ENCODE measurements at places on chromosomes 2 and 18.

DNA sequence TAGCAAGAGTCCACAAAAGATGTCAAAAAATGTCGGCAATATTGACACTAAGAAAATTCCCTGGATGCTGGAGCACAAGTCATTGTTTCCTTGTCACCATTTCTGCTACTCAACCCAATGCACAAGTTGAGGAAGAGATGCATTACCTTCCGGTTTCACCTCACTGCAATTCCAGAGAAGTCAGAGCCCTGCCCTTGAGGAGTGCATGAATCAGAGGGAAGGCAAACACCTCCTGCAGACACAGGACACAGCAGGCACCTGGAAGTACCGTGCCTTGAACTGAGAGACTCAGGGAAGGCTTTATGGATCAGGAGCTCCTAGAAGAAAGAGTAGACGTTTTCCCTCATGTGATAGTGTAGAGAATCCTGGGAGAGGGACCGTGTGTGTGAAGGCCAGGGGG lies 62.7 kb upstream of the ARL4C start:
- no peak for DNase-seq

DNA sequence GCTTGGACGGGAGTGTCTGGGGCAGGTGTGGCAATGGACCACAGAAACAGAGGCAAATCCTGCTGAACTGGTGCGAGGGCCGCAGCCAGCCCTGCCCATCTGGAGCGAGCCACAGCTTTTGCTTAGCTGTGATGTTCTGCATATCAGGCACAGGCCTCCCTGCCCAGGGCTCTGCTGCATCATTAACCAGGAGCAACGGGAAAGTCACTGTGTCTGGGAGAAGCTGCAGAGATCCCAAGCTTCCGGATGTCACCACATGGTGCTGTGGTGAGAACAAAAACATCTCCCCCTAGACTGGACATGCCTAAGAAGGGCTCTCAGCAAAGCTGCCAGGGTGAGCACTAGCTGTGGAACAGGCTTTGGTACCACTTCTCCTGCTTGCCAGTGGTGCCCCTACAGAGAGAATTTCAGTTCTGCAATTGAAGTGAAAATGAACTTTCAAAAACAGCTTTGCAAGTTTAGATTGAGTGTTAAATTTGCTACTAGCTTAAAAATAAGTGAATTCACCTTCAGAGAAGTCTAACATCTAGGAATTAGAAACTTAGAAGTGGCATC lies 172.9 kb upstream of the MYT1L start:
- no peak for DNase-seq

DNA sequence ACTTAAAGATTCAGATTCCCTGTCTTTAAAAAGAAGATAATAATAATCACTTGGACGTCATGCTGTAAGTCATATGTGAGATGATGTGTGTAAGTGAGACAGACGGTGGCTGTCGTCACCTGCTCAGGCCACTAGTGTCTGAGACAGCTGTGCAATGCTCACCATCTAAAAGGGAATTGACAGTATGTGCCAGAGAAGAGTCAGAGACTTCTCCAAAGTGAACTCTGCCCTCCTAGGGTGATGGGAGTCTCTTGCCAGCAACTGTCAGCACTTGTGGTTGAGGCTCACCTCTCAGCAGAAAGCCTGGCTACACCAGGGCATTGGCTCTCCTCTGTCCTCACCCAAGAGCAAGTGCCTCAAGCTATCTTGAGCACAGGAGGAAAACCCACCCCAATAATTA lies 131.6 kb upstream of the DNAJC10 start:
- no peak for DNase-seq

GRCh38 chr2:10208736-10209135 lies 86.2 kb downstream of the RRM2 start:
- peak; percentile 60 for DNase-seq

GRCh38 chr2:223537651-223538601 lies 64.2 kb downstream of the SCG2 start:
- peak; percentile 51 for DNase-seq

DNA sequence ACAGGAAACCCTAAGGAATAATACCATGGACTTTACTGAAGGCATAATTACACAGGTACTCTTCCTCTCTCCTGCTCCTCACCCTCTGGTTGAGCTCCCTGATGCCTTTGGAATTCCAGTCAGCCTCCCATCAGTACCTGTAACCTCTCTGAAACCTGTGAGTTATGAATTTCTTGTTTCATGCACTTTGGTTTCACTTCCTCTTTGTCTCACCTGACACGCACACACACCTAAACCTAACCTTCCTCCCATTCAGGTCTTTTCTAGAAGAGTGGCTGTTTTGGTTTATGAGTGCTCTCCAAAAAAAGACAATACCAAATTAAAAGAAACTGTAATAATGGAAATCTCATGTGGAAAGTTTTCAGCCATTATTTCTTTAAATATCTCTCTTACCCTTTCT lies 451.3 kb upstream of the VWC2L start:
- DNase-seq, result no peak

- no peak for DNase-seq
Measured at GRCh38 chr18:63138436-63139340, 180.9 kb downstream of the BCL2 start.

GRCh38 chr18:34643989-34644388 lies 66.1 kb upstream of the DTNA start:
- DNase-seq, result no peak

GRCh38 chr2:127516041-127516762 lies 10.1 kb downstream of the IWS1 start:
- no peak for DNase-seq

DNA sequence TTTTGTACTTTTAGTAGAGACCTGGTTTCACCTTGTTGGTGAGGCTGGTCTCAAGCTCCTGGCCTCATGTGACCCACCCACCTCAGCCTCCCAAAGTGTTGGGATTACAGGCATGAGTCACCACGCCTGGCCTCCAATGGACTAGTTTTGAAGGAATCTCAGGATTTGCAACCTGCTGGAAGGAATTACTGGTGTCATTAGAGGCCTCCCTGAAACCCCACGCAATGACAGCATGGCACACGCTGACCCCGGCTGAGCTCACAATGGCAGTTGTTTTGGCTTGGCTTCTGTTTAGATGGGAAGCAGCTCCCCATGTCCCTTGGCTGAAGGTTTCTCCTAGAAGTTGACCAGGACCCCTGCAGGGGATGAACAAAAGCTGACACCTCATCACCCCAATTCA lies 23.1 kb upstream of the COPS8 start:
- DNase-seq, result no peak

GRCh38 chr2:203897544-203897943 lies 30.0 kb downstream of the CTLA4 start:
- no peak for DNase-seq

- DNase-seq, result no peak
Measured at GRCh38 chr2:128686497-128686859, 367.8 kb upstream of the HS6ST1 start.

GRCh38 chr2:101991721-101992145 lies at the start of gene IL1R2:
TSS of gene IL1R2 (plus strand) at chr2:101991960. CDS start at chr2:102008576, 16,616 bp downstream.
- no peak for DNase-seq

DNA sequence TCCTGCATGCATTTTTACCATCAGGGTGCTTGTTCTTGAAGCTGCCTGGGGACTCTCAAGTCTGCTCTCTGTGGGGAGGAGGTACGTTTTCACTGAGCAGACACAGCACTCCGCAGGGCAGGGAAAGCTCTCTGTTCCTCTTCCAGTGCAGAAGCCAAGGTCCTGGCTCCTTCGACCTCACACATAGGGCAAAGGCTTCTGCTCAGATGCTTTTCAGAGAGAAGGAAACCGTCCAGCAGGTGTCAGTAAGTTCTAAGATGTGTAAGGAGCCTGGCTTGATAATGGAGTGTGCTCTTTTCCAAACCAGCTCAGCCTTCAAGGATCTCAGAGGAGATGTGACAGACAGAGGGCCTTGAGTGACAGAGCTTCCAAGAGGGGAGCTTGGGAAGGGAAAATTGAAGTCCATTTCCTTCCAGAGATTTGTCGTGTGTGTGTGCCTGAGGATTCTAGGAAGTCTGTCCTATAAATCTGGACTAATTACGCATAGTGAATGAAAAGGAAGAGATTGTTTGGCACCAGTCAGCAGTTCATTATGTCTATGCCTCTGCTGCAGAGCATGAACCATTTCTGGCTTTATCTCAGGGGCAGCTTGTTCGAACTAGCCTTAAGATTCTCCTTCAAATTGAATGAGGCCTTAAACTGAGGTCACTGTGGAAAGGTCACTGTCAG lies 67.3 kb upstream of the UPP2 start:
- DNase-seq, result peak; percentile 51

DNA sequence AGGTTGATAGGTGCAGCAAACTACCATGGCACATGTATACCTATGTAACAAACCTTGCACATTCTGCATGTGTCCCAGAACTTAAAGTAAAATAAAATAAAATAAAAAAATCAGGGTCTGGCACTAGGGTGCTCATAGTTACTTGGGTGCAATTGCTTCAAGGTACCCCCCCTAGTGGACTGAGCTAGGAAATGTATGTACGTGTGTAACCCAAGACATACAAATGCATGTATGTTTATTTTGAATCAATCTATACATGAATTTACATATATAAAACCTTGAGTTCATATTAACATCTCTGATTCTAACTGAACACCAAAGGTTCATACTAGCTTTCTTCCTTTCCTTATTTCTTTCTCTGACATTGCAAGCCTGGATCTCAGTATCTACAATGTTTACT lies 51.5 kb downstream of the USP37 start:
- DNase-seq, result no peak

GRCh38 chr2:179125404-179125803 lies 75.5 kb upstream of the CCDC141 start:
- no peak for DNase-seq

- no peak for DNase-seq
Measured at GRCh38 chr2:213443921-213444320, 159.7 kb downstream of the SPAG16 start.

- DNase-seq, result peak; percentile 33
Measured at GRCh38 chr2:8502316-8502715, 179.5 kb upstream of the ID2 start.

DNA sequence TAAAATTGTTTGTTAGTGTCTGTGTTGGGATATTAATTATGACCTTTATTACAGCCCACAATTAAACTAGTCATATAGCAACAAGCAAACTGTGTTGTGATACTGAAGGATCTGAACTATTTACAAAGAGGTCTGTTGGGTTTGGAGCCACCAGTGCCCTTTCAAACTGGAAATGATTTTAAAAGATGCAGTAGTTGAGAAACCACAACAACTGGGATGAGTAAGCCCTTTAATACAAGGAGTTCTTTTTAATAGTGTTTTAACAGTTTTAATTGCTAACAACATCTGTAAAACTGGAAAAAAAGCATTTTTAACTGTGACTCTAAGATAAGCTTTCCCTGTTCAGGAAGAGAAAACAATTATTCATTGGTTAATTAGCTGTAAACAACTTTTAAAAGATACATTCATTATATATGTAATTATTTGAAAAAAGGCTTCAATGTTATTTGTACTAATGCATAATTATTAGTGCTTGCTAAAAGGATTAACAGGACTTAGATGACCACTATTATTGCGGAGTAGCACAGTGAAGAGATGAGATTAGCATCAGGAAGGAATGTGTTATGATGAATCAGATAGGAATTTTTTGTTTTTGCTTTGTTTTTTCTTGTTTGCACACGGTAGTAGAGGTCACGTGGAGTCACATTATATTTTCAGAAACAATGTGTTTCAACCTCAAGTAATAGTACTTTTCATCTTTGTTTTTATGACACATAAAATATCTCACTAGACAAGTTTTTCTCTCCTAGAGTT lies 392.7 kb upstream of the FANCL start:
- DNase-seq, result no peak

DNA sequence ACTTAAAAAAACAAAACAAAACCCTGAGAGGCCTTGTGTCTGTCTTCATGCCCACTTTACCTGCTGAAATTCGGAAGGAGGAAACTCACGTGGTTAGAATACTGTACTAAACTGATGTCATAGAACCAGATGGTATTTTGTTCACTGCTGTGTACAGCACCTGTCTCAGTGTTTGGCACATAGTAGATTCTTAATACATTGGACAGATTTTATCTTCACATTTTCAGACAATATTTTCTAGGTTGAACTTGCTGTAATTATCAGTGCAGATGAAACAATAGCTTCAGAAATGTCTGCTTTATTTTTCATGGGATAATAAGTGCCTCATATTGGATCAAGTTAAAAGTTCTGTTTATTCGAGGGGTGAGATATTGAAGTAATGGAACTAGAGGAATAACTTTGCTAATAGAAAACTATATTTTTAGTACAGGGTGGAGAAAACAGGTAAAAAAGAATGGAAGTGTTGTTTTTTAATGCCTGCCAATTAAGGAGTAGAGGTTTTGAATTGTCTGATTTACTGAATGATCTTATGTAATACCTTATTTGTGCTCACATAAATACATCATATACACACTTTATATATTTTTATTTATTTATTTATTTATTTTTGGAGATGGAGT lies 23.7 kb downstream of the DDX1 start:
- no peak for DNase-seq

DNA sequence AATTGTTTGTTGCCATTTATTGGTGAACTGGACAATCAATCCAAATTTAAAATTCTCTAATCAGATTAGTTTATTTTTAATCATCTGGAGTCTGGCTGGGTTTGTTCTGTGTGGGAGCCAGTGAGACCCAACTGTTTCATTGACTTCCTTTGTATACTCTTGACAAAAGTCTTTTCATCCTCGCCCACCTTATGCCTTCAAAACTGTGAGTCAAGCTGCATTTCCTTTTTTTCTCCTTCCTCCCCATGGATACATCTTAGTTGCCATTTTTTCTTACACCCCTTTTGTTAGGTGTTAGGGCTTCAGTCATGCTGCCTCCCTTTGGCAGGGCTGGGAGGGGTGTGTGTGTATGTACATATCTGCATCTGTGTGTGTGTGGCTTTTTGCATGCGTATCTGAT lies 117.6 kb downstream of the PRKCE start:
- DNase-seq, result no peak

DNA sequence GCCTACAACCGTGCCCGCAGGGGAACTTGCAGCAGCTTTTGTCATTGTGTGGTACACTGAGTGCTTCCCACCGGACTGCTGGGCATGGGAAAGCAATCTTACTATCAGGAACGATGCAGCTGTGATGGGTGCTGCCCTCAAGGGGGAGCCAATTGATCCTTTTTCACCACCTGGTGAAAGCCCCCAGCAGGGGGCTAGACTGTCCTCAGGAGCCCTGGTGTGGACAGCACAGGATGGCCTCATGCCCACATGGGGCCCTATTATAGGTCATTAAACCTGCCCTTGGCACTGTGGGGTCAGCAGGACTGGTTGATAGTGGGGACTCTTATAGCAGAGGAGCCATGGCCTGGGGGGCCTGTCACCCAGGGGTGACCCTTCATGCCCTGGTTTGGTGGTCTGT lies 172.2 kb downstream of the GLI2 start:
- DNase-seq, result no peak

- DNase-seq, result no peak
Measured at GRCh38 chr2:72712304-72712703, 113.5 kb downstream of the EXOC6B start.

DNA sequence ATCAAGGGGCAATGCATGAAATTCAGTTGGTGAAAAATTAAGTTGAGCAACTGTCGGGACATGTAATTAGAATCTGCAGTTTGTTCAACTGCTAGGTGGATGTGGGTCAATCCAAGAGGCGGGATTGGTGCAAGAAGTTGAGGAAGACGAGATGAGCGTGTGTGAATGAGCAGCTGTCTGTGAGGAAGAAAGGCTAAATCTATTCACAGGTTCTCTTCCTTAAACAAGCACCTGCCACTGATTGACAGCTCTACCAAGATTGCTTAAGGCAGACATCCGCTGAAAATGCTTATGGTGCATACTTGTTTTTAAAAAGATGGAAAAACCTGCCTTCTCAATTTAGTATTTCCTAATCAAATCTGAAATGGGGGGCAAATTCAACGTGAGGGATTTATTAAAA lies 323.4 kb upstream of the THUMPD2 start:
- no peak for DNase-seq
